ENCODE measurements at places on chromosomes 7 and 10.

DNA sequence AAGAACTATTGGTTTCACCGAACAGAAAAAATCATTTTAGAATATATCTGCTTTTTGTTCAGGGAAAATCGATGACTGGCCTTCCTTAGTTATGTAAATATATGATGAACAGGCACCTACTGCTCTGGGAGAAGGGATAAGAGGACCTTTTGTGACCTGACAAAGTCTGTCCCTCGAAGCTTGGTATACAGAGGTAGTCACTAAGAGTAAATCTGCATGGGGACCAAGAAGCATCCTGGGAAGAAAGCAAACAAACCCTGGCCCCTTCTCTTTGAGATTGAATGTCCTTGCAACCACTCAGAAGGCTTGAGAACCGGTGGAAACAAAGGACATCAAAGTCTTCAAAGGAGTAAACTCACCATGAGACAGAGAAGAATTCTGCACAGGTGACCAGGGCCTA is 52.3 kb downstream of the SKIDA1 start:
- DNase-seq: no peak

DNA sequence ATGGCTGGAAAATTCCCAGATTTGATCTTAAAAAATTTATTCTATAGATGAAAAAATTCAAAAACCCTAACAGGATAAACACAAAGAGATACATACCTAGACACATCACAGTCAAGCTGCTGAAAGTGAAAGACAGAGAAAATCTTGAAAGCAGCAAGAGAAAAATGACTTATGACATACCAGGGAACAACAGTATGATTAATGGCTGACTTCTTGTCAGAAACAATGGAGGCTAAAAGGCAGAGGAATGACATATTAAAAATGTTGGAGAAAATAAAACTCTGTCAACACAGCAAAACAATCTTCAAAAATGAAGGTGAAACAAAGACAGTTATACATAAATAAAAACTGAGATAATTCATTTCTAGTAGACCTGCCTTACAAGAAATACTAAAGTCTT is 442.7 kb downstream of the IPMK start:
- no peak for DNase-seq

GRCh38 chr10:115026056-115026745 is 67.0 kb upstream of the ATRNL1 start:
- no peak for DNase-seq

GRCh38 chr10:63627881-63628296 is 106.7 kb downstream of the REEP3 start:
- no peak for DNase-seq

GRCh38 chr7:134533288-134533771 is 6.0 kb downstream of the AKR1B10 start:
- DNase-seq: no peak

DNA sequence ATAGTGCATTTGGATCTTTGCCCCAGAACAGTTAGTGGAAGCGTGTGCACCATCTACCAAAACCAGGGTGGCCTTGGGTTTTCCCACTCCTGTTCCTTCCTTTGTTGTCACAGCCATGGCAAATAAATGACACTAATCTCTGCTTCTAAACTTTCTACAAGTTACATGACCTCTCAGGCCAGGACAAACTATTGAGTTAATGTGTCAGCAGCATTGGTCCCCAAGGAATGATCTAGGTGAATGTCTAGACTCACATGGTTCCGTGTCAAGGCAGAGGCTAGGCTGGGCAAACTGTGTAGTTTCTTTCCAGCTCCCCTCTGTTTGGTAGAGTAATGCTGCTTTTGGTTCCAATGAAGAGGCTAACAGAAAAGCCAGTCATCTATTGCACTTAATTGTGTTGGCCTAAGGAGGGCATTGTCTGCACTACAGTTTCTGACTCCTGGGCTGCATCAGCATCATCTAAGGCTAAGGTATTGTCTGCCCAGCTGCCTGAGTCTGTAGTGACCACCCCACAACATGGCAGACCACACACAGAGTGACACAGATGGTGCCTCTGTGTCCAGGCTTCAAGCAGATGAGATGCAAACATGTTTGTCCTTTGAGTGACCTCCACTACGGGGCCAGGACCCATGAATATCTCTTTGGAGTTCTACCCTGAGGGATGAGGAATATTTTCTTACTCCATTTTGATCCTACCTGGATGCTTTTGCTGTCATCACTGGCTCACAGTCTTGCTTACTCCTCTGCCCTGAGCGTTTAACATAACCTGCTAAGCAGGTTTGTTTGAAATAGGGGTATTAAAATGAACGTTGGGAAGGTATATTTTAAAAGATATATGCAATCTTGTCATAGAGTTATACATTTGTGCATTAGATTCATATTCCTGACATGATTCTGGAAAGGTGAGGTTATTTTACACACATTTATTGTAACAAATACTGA is 1.7 kb downstream of the CYP3A4 start:
- DNase-seq: no peak

DNA sequence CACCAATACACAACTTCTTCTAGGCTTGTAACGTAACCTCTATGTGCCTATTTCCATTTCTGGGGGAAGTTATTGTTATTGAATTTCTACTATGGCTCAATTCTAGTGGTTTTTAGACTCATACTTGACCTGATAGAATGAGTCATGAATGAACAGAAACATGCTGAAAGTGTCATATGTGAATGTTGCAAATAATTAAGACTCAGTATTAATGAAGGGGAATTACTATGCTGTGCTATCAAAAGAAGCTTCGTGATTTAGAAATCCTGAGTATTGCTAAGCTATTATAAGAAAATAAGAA is 135.1 kb upstream of the ZWINT start:
- DNase-seq: no peak

DNA sequence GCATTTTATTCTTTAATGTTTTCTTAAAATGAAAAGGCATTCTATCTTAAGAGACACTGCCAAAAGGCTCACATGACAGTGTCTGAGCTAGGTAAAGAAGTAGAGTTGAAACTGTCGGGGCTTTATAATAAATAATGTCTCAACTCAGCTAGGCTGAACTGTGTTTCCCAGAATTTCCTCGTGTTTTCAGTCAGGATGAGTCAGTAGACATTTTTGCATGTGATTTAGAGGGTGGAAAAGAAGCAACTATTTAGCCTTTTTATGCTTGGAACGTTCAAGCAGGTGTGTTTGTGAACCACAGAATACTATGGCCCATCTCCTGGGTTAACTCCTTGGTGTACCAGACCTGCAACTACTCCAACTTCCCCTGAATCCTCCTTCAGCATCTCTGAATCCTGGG is 23.4 kb upstream of the LIPA start:
- no peak for DNase-seq

GRCh38 chr10:104304356-104304745 is 33.9 kb downstream of the ITPRIP start:
- DNase-seq: no peak

- DNase-seq: no peak
Observed at GRCh38 chr10:122292376-122292775, 21.3 kb downstream of the BTBD16 start.

GRCh38 chr10:62386356-62387320 is 12.5 kb downstream of the ZNF365 start:
- no peak for DNase-seq

- DNase-seq: no peak
Observed at GRCh38 chr7:137593115-137593711, 249.7 kb upstream of the PTN start.

GRCh38 chr10:17383801-17384555 is 70.4 kb downstream of the ST8SIA6 start:
- DNase-seq: no peak

Data from stimulated activated naive CD4-positive, alpha-beta T cell treated with Interleukin-2 at 50 U/mL for 16 hours (primary cell).